ENCODE measurements at places on chromosomes 12 and 14. TPM values are rescaled to one million over a fixed set of nuclear protein-coding genes. Genes with fewer than 3 reads are reported as not detected.

The PLEK2 gene
- total RNA-seq, result not detected

GRCh38 chr12:130375296-130376287 is 37.9 kb downstream of the PIWIL1 start:
- H3K27me3 ChIP-seq, result no peaks in the 10 kb centered on the region
- H3K4me1 ChIP-seq, result no peaks in the 10 kb centered on the region
- DNase-seq, result no peak
- H3K27ac ChIP-seq, result no peak overlapping the region

GRCh38 chr12:110079477-110080400 is 31.4 kb upstream of the C12orf76 start:
- H3K27me3 ChIP-seq, result no peaks in the 10 kb centered on the region

The TAS2R14 gene
- 9.6 TPM for total RNA-seq
